Calu3 (cell line): ENCODE measurements at places on chromosomes 6 and 20. TPM values are rescaled to one million over a fixed set of nuclear protein-coding genes. Genes with fewer than 3 reads are reported as not detected.

The ZNF334 gene
- not detected in 2 replicates for total RNA-seq

The CPNE5 gene
- 0.12 TPM in 1 of 2 replicates, not detected in the other for total RNA-seq

The GLP1R gene
- total RNA-seq: 4.8 and 10.2 TPM in 2 replicates

- no peak for DNase-seq
Measured at GRCh38 chr6:110566346-110567125, 90.1 kb upstream of the SLC22A16 start.

DNA sequence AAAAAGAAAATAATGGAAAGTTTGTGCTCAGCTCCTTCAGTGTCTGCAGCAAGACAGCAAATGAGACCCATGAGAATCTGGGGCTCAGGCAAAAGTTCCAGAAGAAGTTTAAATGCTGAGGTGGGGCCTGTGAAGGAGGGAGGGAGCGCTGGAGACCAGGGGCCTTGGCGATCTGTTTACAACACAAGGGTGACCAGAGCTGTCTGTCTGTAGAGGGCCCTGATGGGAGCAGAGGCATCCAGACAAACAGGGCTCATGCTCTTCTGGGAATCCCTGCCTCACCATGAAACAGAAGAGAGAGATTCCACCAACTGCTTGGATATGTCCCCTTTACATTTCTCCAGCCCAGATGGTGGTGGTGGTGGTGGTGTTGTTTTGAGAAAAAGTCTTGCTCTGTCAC lies 79.3 kb upstream of the SHLD1 start:
- no peak for DNase-seq

DNA sequence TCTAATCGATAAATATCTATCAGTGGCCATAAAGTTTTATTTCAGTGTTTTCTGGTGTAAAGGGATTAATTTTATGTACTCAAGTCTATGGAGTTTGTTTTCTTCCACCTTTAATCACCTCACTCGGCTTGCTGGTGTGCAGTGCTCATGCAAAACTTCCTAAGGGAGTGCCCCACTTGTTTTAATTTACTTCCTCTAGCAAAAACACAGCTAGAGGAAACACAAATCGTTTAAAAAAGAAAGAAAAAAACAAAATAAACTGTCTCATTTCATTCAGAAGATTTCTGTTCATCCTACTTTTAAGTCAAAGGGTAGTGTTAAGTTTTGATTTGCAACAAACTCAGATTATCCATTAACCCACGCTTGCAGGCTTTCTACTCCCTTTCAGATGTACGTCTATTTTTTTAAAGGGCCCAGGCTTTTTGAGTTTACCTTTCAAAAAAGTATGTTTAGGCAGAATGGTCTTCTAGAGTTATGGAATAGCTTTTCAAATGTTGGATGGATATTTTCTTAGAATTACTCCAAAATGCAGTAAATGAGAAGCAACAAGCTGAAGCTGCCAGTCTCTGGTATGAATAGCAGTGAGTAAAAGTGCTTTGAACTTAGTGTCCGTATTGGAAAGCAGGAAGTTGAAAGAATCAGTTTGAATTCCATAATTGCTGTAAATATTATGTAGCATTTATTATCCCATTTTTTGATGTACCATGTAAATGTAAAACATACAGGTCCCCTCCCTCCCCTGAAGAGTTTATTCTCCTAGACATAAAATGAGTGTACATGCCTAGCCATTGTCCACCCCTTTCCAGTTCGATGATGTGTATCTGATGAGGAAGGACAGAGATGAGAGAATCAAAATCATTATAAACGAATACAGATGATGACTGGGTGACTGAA lies 113.3 kb downstream of the SLC16A10 start:
- DNase-seq: no peak

- no peak for DNase-seq
Measured at GRCh38 chr6:95071464-95071863, 505.9 kb upstream of the MANEA start.

DNA sequence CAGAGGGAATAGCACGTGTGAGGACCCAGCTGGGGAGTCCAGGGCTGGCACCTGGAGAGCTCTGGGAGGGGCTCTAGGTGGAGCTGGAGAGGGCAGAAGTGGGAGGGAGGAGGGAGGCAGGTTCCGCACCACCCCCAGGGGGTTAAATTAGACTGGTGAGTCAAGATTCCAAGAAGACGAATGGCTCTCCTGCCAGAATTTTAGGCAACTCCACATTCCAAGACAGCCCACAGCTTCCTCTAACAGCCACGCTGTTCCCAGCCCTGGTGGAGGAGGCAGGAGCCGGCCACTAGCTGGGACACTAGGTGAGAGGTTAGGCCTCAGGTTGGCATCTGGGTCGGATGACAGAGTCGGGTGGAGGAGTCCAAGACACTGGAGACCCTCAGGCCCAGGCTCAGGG lies 60.2 kb downstream of the TFAP2C start:
- no peak for DNase-seq

DNA sequence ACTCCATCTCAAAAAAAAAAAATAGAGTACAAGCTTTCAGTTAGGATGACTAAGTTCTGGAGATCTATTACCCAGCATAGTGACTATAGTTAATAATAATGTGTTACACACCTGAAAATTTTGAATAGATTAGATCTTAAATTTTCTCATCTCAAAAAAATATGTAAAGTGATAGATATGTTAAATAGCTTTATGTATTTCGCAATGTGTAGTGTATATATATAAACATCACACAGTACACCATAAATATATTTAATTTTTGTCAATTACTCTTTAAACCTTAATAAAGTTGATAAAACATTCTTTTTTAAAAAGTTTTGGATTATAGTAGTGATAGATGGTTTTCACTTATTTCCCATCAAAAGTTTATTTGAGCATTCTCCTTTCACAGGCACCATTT lies 25.6 kb upstream of the LOC128125822 start:
- no peak for DNase-seq

GRCh38 chr6:107479089-107479690 lies 10.7 kb upstream of the SOBP start:
- DNase-seq: no peak

DNA sequence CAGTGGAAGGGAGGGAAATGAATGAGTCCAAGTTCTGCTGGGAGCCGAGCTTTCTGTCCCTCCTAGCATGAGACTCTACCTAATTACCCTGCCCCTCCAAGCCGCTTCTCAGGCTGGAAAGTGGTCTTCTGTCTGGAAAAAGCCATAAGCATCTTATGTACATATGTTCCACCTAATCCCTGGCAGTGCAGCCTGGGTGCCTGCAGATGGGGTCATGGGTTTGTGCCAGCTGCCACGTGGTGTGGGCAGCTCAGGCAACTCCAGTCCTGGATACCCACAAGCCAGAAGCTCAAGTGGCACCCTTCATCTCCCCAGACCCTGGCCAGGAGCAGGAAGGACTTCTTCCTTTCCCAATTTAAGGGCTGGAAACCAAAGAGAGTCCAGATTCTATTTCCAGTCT lies 253.1 kb downstream of the LY86 start:
- DNase-seq: no peak
